ENCODE measurements at places on chromosomes 12 and 14.

GRCh38 chr12:129185855-129186254, 332.6 kb downstream of the GLT1D1 start:
- peak; percentile 3 for DNase-seq

DNA sequence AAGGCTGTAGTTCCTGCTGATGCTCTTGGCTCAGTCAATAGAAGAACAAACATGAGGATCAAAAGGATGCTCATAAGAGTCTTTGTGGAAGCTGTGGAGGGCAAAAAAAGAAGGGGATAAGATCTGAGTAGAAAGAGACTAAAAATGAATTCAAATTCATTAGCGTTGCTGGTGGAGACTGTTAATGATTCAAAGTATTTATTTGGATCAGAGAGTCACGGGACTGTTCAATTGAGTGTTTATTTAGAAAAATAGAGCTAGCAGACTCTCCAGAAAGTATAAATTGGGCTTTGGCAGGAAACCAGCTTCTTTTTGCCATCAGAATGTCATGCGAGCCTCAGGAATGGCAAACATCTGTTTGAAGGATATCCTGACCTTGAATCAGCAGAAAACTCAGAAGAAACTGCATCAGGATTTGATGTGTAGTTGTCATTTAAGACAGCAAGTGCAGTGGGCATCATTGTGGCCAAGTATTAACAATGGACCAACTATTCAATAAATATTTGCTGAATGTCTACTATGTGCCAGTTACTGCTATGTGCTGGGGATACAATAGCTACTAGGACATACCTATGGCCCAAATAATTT, 126.4 kb downstream of the TBC1D30 start:
- DNase-seq: no peak

- DNase-seq: no peak
Measured at GRCh38 chr14:101119830-101120571, 216.5 kb upstream of the RTL1 start.

GRCh38 chr12:123941000-123941399, 31.6 kb downstream of the CCDC92 start:
- DNase-seq: no peak

- no peak for DNase-seq
Measured at GRCh38 chr12:89760783-89761182, 52.1 kb upstream of the ATP2B1 start.

- DNase-seq: no peak
Measured at GRCh38 chr12:52649066-52649465, 2.9 kb downstream of the KRT2 start.

DNA sequence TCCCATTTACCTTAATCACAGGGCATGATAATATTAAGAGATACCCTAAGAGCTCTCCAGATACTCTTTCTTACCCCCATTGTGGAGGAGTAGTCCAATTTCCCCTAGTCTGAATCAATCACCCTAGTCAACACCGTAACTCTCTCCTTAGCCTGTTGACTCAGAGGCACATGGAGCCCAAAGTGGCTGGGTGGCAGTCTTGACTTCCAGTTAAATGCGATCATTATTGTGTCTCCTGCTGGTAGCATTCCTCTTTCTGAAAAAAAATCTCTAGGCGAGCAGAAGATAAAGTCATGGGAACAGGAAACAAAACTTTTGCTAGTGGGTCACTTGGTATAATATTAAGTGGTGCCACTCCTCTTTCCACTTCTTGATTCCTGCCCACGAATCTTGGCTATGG, 46.4 kb downstream of the EMP1 start:
- no peak for DNase-seq

DNA sequence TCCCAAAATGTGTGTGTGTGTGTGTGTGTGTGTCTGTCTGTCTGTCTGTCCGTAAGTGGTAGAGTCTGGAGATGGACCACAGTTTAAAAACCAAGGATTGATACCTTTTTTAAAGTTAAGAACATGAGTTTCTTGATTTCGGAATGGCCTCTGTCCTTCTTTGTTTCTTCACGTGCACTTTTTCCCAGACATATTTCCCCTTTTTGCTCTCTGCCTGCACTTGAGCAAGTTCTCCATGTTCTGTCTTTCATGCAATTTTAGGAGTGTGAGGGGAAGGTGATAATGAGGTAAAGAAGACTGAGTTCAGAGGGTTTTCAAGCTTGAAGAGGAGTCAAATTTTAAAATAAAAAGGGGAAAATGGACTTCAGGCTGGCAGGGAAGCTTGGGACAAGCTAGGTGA, 12.7 kb downstream of the OLR1 start:
- no peak for DNase-seq

GRCh38 chr12:31773867-31774266, 45.0 kb upstream of the AMN1 start:
- no peak for DNase-seq

DNA sequence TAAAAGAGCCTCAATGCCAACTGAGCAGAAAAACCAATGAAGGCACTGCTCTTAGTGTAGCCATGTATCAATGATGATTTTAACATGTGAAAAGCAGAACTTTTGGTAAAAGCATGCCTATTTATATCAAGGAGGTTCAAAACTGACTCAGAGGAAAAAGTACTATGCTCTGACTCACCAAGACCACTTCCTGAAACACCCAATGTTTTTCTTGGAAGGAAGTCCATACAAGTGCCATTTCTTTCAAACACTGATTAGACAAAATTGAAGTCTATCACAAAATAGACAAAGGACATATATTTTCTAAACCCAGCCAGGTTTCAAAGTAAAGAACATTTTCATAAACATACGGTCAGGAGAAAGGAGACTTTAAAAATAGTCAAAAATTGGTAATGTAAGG, 88.6 kb downstream of the EPS8 start:
- peak; percentile 95 for DNase-seq

DNA sequence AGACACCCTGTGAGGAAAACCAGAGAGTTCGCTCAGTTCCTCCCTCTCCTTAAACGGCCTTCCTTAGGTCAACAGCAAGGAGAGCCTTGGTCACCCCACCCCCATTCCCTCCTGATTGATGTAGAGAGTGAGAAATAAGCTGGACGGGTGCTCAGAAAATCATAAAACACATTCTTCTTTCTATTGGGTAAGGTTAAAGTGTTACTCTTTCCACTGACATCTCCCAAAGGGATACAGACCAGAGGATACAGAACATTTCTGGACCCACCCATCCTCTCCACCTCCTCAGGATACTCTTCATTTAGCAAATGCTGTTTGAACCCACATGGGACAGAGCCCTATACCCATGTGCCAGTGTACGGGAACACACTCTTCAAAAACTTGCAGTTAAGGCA, 11.6 kb upstream of the KRT77 start:
- no peak for DNase-seq

DNA sequence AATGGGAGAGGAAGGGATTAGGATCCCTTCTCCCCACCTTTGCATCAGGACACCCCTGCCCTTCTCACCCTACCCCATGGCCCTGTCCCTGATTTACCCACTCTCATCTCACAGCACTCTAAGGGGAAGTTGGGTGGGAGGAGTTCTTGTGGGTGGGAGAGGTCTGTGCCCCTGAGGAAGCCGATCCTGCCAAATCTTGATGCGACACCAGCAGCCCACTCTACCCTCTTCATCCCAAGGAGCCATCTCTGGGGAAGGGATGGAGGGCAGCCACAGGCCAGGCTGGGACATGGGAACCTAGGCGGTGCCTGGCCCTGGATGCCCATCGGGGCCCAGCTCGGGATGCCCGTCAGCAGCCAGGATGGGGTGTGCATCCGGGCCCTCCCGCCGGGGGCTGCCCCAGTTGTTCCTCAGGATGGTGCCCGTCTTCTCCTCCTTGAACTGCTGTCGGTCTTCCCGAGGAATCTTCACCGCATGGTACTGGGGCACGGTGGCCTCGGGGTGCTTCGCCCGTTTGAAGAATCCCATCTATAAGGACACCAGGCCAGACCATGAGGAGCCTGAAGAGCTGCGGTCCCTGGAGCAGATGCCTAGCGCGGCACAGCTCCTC, 22.8 kb downstream of the ITGA7 start:
- DNase-seq: no peak

- DNase-seq: no peak
Measured at GRCh38 chr12:95553197-95553943, 2.1 kb upstream of the USP44 start.

DNA sequence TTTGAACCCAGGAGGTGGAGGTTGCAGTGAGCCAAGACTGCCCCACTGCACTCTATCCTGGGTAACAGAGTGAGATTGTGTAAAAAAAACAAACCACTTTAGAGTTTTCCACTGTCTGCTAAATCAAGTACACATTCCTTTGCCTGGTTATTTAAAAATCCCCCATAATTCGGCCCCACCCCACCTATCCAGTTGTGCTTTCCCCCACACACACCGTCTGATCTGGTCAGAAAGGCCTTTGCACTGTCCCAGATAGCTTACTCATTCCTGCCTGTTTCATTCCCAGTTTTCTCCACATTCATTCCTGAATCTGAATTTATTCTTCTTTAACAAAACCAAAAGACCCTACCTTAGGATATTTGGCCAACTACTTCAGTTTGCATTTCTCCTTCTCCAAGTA, 29.5 kb downstream of the NINJ2 start:
- peak; percentile 10 for DNase-seq

- DNase-seq: peak; percentile 8
Measured at GRCh38 chr12:62472472-62472871, 5.8 kb downstream of the MON2 start.

DNA sequence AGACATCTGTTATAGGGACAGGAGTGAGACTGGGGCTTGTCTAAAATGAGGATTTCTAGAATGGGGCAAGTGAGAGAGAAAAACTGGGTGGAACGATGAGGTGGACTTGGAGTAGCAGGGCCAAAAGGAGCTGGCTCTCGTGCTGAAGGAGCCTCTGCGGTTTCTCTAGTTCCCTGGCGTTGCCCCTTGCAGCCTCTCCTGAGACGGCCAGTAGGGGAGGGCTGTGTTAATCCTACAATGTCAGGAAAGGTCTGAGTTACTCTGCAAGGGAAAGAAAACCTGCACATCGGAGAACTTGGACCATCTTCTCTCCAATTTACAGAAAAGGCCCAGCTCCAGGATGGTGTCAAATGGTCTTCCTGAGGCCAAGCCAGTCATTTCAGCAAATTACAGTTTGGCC, 963.8 kb upstream of the FLRT2 start:
- no peak for DNase-seq

- no peak for DNase-seq
Measured at GRCh38 chr14:92560106-92560865, 46.7 kb downstream of the RIN3 start.

DNA sequence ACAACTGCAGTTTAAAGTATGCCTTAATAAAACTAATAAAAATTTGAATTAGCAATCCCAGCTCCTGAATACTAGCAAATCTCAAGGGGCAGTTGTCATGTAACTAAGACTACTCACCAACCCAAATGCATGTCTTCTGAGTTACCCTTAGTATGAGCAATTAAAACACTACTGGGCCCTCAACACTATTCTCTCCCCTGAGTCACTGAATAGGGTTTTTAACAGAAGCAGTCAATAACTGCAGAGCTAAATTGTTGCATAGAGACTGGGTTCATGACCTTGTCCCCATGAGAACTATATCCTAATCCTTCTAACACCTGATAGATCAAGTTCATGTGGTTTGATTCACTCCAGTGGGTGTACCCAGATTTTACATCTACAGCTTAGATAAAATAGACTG, 38.8 kb downstream of the MDM1 start:
- no peak for DNase-seq

DNA sequence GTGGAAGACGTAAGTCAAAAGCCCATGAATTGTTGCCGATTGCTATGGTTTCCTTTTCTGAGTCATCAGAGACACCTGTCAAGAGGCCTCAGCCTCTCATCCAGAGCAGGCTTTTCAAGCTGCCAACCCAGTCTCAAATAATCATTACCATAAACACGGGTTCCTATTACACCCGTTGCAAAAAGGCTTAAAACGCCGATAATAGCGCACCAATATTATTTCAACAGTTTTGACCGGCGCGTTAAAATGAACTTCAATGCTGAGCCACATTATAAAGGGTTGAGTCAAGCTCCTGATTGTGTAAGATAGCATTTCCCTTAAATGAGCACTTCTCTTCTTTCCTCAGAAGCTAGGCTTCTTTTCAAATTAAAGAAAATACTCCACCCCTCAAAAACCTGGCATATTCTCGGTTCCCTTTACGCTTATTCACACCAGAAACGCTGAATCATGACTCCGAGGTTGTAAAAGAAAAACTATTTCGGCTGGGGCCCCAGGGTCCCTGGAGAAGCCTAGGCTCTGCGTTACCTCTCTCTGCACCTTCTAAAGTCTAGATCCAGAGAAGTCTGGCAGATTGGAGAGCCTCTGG, 1.4 kb downstream of the TMTC1 start:
- peak; percentile 68 for DNase-seq

- no peak for DNase-seq
Measured at GRCh38 chr12:111806304-111806703, 35.7 kb upstream of the MAPKAPK5 start.

GRCh38 chr14:38255673-38256532, at the start of gene CLEC14A:
Gene CLEC14A (minus strand): TSS chr14:38256093. CDS start chr14:38256022, 71 bp downstream.
- peak; percentile 81 for DNase-seq

DNA sequence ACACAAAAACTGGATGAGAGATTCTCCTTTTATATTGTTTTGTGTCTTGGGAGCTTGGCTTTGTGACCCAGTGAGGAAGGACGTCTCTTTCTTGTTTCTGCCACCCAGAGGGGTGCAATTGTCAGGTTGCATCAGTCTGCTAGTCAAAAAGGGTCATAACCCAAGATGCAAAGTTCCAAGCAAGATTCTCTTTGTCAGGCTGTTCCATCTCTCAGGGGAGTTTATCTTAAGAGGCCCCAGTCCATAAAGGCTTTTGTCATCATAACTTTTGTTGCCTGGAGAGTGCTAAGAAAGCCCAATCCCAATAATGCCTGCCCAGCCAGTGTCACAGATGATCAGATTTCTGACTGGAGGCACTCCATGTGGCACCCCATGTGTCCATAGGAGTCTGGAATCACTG, 444.9 kb downstream of the TRHDE start:
- DNase-seq: no peak

DNA sequence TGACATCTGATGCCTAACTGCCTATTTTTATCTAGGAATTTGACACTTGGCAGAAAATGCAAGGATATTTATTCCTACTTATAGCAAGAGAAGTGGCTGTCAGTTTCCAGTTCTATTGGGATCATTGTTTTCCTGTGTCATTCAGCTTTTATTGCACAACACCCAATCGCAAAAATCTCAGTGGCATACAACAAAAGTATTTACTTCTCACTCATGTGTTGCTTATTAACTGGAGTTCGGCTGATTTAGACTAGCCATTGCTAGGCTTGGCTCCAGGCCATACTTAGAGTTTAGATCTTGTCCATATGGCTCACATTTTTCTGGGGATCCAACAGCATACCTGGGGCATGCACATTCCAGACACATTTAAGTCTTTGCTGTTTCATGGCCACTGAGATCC, 218.6 kb upstream of the SYT1 start:
- peak; percentile 42 for DNase-seq

- DNase-seq: no peak
Measured at GRCh38 chr14:61577506-61577931, 117.8 kb upstream of the HIF1A start.

DNA sequence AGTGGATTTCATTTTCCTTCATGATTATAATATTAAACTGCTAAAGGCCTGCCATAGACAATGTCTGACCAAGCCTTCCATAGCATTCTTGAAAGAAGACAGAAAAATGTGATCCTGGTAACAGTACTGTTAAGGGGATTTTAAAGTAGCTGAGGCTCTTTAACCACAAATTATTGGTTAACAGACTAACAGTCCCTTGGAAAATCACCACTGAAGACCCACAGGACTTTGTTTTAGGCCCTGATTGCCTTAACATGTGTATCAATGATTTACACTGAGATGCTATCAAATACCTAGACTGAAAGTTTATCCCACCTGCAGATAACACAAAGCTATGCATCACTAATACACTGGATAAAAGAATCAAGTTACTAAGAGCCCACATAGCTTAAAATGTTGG, 6.0 kb downstream of the KRT79 start:
- no peak for DNase-seq
